Cortex of kidney (tissue), 1 donor: ENCODE measurements at places on chromosomes 5 and 9.

GRCh38 chr5:83817591-83817990 lies 96.9 kb upstream of the HAPLN1 start:
- no peak for DNase-seq

DNA sequence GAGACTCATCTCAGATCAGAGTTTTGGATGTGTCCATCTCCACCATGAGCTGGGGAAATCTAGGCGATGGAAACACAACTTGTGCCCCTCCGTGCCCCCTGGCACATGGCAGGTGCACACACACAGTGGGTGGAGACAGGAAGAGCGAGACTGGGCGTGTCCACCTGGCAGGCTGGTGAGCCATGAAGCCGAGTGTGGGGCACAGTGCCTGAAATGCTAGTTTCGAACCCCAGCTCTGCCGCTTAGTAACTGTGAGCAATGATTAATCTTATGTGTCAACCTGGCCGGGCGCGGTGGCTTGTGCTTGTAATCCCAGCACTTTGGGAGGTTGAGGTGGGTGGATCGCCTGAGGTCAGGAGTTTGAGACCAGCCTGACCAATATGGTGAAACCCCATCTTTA lies 80.8 kb upstream of the RNU6ATAC start:
- no peak for DNase-seq

DNA sequence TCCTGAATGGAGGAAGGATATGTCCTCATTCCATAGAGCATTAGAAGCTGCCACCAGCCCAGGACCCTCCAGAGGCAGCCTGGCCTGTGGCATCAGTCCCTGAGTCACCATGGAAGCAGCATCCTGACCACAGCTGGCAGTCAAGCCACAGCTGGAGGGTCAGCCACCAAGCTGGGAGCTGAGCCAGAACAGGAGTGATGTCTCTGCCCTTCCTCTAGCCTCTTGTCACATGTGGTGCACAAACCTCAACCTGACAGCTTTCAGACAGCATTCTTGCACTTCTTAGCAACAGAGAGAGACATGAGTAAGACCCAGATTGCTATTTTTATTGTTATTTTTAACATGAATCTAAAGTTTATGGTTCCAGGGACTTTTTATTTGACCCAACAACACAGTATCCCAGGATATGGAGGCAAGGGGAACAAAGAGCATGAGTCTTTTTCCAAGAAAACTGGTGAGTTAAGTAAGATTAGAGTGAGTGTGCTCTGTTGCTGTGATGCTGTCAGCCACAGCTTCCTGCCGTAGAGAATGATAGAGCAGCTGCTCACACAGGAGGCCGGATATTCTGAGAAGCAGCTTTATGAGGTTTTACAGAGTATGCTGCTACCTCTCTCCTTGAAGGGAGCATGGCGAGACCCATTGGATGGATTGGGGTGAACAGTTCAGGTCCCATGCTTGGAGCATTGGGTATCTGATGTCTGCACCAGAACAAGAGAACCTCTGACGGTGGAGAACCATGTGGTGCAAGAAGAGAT lies 13.0 kb upstream of the CYFIP2 start:
- DNase-seq: no peak

DNA sequence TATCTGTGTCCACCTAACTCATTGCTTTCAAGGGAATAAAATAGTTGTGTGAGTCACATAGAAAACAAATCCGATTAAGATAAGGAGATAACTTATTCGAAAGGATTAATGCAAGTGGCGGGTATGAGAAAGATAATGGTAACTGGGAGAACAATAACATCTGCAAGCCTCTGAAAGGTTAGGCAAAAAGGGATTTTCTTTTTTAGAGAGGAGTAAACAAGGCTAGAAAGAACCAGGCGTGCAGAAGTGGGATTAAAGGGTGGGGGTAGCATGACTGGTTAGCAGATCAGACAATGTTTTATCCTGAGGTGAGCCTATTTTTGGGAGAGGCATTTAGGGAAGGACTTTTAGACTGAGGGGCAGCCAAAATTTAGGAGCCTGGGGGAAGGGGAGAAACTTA lies 34.7 kb upstream of the JMY start:
- no peak for DNase-seq

GRCh38 chr9:13762209-13762608 lies 482.7 kb upstream of the MPDZ start:
- no peak for DNase-seq

DNA sequence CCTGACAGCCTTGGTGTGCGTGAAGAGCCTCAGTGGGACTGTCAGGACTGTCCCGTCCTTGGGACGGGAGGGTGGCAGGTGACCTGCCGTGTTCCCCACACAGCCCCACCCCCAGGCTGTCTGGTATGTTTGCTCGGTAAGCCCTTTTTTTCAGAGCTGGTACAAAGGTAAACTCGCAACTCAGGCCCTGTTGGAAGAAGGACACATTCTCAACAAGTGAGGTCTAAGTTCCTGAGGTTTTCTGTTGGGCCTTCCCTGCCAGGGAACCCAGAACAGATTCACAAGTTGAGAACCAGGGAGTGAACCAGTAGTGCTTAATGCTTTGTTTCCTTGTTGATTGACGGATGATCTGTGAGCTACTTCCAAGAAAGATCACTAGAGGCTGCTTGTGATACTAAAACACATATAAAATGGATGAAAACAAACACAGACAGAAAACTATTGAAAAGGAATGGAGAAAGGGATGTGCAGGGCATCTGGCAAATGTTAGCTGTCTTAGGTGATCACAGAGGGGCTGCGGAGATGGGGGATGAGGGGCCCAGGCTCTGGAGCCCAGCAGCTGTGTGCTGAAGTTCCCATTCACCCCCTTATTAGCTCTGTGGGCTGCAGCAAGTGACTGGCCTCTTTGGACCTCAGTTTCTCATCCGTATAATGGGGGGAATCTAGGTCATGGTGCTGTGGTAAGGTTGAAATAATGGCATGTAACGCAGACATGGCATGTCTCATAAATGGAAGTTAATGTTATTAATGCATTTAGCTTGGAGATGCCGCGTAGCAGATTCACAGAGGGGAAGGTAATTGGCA lies 2.7 kb downstream of the NDST1 start:
- no peak for DNase-seq

GRCh38 chr5:179176571-179177230 lies 116.5 kb downstream of the ZNF354C start:
- no peak for DNase-seq

DNA sequence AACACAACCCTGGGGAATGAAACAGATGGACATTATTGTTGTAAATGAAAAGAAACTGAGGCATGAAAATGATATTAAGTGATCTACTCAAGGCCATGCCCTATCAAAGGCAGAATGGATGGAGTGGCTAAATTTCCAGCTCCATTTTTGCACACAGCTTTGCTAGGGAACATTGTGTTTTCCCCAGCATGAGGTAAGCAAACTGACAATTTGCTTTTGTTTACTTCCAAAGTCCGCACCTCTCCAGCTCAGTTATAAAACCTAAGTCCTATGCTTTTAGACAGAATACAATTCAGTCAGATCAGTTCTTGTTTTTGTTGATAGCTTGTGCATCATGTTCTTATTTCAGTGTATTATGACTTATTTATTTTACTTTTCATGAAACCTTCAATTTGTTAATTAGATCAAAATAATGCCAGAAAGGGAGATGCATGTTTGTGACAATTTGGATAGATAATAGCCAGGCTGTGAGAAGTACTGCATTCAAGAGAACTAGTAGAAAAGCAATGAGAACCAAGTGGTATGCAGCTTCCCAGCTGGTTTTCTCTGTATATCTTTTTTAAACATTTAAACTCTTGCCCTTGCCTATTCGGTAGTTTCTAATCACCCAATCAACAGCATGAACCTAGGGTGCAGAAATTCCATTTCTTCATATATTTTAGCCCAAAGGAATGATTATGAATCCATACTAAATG lies 380.8 kb downstream of the SPATA31D1 start:
- DNase-seq: no peak

- DNase-seq: no peak
Observed at GRCh38 chr5:95238560-95239325, 46.2 kb downstream of the MCTP1 start.

GRCh38 chr5:162512935-162513565 lies 445.5 kb downstream of the GABRG2 start:
- no peak for DNase-seq

DNA sequence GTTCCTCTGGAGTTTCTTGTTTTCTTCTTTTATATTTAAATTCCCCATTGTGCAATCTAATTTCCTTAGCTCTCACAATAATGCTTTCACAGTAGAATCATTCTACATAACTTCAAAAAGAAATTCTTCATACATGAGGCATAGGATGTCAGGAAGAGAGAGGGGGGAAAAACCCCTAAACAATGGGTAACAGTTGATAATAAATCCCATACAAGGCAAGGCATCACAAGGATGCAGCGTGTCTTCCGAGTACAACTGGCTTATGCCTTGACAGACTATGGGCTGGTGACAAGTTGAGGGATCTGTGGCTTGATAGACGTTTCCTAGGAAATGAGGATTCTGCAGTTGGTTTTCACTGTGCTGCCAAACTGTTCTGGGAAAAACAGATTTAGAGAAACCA lies 247.4 kb downstream of the ARL15 start:
- no peak for DNase-seq

- DNase-seq: no peak
Observed at GRCh38 chr5:136901-137300, 44.9 kb downstream of the PLEKHG4B start.

GRCh38 chr9:98240475-98240874 lies 15.0 kb downstream of the TBC1D2 start:
- DNase-seq: no peak

DNA sequence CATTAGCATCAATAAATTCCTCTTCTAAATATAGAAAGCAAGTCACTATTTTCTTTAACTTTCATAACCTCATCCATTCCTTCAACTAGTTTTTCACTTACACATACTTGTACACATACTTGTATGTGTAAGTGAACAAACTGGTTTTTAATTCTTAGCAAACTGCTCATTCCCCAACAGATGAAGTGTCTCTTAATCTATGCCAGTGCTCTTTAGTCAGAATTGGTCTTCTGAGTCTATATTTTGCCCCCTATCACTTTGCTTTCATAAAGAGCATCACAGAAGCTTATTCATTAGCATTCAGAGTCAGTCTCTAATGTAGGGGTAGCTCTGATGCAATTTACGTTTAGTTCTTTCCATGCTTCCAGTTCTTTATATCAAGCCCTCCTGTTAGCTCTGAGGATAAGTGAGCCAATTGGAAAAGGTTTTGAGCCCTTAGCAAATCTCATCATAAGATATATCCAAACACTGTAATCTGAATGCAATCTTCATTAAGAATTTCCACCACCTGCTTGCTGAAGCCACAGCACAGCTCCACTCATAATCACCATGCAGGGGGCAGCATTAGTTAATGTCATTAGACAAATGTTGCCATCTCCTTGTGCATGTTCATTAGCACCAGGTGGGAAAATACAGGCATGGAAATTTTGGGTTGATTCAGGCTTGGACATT lies 178.5 kb upstream of the SLC24A2 start:
- DNase-seq: no peak

DNA sequence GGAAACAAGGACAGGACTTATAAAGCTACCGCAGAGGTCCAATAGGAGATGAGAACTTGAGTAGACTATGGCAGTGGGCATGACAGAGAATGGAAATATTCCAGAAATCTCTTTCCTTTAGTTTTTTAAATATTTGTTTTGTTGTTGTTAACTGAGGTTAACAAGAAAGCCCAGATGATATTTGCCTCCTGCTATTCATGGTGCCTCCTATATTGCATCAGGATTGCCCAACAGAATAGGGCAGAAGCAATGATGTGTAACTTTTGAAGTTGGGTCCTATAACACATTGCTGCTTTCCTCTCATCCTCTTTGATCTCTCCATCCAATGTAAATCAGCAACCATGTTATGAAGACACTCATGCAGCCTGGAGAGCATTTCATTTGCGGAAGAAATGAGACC lies 42.8 kb downstream of the PDE4D start:
- DNase-seq: no peak
